Stimulated activated CD8-positive, alpha-beta memory T cell treated with anti-CD3 and anti-CD28 coated beads, Interleukin-7, amount 100 ng/mL, for 4 hours (primary cell): ENCODE measurements at places on chromosomes 4 and X.

DNA sequence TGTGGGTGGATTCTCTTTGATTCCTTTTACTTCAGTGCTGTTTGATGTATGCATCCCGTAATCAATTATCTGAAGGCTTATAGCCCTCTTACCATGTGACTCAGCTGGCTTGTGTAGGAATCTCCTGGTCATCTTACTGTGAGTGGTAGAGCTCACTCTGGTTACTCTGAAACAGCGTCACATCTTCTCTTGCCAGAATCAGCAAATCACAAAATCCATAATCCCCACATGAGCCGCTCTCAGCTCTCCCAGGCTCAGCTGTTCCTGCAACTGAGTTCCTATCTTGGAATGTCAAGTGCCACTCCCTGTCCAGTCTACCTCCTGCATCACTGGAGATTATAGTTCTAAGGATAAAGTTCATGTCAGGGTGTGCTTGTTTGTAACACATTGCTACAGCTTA, 278.0 kb downstream of the FBXO8 start:
- DNase-seq = no peak

DNA sequence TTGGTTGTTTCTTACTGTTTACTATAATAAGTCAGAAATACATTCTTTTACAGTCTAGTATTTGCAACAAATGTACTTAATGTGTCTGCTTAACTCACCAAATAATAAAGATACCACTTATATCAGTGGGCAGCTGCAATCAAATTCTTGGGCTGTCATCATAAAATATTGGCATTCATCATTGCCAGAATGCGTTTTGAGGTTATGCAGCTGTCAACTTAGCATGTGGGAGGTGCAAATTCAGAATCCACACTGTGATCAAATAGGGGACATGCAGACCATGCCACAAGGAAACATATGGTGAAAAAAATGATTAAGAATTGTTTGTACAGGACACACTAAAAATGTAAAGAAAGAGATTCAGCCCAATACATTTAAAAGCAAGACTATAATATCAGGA, 86.5 kb downstream of the HCCS start:
- no peak for DNase-seq

- DNase-seq = no peak
Observed at GRCh38 chr4:2936773-2937145, 26.4 kb downstream of the NOP14 start.

DNA sequence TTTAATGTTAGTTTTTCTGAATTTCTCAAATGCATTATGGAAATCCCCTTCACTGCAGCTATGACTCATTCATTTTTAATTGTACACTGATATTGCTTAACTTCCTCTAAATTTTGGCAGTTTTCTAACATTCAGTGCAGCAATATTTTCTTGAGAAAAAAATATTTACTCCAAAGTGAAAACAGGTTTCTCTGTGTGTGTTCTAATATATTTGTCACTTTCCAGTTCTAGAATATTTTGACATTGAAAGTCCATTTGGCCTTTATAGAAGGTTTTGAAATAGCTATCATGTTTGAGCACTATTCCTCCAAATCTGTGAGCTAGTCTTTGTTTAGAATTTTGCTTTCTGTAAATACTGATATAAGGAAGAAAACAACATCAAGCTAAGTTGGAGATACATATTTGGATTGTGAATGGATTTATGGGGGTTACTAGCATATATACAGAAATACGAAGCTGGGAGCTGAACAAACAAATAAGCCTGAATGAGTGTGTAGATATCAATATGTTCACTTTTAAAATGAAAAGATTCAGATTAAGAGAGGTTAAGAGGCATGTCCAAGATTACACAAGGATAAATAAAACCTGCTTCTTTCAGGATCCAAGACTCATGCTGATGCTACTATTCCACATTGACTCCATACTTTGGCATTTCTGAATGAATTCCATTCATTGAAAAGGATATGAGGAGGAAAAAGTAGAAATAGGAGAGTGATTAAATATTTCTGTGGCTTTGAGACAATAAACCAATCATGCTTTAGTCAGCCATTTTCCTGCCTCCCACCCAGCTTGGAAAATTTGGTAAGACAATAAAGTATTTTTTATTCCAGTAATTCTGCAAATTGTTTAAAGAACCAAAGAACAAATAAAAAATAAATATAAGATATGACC, 57.3 kb upstream of the SLIT2 start:
- DNase-seq = no peak

DNA sequence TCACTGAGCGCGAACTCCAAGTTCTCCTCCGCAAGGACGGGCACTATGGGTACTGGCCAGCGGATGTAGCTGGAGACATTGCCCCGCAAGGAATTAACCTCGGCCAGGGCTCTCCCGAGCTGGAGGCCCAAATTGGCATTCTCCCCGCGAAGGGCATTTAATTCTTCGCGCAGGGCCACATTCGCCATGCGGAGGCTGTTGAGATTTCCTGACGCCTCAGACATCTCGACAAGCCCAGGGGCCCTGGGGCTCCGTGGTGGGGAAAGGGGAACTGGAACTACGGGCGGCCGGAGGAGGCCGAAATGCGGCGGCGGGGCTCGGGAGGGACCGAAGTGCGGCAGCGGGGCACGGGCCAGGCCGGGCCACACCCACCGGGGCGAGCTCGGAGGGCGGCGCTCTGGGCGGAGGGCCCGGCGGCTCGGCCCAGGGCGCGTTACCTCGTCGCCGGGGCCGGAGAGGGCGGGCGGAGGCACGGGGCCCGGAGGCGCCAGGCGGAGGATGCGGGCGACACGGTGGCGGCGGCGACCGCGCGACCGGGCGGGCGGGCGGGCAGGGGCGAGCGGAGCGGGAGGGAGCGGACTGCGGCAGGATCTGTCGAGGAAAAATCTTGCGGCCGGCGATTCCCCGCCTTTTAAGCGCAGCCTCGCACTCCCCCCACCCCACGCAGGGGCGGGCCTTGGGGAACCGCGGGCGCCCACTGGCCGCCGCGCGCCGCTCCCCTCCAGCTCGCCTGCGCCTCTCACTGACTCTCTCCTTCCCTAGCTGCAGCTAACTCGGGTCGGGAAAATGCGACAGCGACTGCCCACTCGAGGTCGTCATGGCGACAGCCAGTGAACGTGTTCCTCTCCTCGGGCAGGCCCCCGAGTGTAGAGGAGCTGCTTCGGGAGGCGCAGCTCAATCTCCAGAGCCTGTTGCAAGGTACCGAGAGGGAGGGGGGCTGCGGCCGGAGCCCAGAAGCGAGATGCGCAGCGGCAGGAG, at the start of gene RTL5:
TSS of gene RTL5 (minus strand) at position 599 of the 978 bp plus-strand sequence.
- DNase-seq = peak; percentile 35

DNA sequence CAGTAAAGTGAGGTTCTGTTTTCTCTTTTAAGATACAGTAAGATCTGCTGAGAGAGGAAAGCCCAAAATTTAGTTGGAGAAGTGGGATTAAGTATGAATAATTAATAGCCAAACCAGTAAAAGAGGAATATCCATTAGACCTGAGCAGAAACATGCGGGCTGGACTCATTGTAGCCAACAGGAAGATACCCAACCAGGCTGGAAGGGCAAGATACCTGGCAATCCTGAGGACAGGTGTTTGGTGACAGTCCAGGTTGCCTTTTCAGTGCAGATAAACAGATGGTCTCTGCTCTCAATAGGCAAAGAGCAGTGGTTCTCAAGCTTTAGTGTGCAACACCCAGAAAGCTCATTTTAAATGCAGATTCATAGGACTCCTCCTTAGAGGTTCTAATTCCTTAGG, 980.8 kb upstream of the GRID2 start:
- no peak for DNase-seq

DNA sequence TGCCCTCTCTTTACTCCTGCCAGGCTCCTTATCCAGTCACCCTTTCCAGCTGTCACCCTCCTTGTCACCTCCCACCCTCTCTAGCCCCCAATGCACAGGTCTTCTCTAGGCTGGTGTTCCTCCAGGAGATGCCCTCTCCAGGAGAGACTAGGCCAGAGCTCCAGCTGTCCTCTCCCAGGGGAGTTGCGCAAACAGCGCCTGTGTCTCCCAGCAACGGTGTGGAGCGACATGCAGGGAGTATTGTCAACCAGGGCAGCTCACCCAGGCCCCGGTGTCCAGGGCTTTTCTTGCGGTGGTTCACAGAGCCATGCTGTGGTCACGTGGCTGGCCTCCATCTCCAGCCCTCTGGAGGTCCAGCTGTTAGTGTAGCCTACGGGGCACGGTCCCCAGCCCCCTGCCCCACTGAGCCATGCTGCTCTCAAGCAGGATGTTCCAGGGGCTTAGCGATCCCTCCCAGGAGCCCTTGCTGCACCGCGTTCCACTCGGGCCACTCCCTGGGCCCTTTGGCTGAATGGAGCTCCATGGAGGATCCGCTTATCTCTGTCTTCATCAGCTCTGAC, 34.8 kb downstream of the CCNQ start:
- no peak for DNase-seq

DNA sequence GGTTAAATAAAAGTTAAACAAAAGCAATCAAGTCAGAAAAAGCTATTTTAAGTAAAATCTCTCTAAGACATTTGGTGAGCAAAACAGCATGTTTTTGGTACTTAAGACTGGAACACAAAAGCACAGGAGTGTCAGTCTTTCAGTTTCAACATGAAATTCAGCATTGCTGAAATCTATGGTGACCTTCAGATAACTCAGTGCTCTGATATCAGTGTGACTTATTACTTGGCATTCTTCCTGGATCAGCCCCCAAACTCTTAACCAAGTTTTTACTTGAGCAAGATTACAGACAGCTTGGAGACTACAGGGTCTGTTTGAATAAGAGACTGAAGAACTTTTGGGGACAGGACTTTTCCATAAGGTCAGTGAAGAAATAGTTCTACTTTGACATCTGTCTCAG, 437.2 kb downstream of the RAPGEF2 start:
- no peak for DNase-seq

- DNase-seq = no peak
Observed at GRCh38 chr4:136650541-136651277, 881.6 kb downstream of the PCDH18 start.

- DNase-seq = no peak
Observed at GRCh38 chr4:40848251-40848650, 98.5 kb downstream of the NSUN7 start.

DNA sequence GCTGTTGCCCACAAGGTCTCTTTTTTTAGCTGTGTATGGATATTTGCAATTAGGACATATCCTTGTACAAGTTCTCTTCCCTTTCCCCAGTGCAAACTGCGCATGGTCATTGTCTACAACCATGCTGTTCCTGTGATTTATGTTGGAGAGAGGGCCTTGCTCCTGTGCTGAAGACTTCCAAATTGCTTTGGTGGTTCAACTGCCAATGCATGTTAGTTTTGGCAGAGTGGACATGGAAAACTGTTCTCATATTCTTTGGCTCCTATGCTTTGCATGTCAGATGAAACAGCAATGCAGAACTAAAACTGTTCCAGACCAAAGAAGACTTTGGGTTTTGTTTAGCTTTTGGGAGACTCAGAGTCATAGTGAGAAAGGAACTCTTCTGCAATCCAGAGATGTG, 148.8 kb upstream of the EDNRA start:
- DNase-seq = no peak

GRCh38 chr4:76527666-76528065, 92.6 kb downstream of the SHROOM3 start:
- no peak for DNase-seq

- DNase-seq = no peak
Observed at GRCh38 chrX:40912166-40912565, 173.1 kb upstream of the USP9X start.

GRCh38 chr4:91434631-91435030, 869.1 kb upstream of the GRID2 start:
- no peak for DNase-seq

DNA sequence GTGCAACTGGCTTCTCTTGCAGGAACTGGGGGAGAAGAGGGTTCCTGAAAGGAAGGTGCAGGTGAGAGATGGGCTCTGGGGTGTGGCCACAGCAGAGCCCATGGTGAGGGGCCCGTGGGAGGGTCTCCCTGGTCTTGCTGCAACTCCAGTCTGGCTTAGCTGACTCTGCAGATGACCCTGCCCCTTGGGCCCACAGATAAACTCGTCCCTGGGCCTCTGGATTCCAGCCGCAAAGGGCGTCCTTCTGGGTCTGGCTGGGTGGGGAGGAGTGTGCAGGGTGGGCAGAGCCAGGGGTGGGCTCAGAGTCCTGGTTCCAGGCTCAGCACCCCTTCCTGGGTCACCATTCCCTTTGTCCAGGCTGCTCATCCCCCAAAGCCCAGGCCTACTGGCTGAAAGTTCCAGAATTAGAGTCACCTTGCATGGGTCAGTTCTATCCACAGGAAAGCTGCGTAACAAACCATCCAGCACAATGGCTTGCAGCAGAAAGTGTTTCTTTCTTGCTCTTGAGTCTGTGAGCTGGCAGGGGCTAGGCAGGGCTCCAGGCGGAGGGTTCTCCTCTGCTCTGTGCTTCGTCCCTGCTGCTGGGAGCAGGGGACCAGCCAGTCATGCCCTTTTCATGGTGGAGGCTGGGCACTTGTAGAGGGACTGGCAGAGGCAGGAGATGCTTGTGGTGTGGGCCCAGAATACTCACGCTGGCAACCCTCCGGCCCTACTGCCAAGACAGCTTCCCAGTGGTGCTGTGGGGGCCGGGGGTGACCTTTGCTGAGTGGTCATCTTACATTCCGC, 43.5 kb upstream of the ADRA2C start:
- no peak for DNase-seq

- no peak for DNase-seq
Observed at GRCh38 chr4:175125410-175126068, 207.4 kb downstream of the ADAM29 start.

DNA sequence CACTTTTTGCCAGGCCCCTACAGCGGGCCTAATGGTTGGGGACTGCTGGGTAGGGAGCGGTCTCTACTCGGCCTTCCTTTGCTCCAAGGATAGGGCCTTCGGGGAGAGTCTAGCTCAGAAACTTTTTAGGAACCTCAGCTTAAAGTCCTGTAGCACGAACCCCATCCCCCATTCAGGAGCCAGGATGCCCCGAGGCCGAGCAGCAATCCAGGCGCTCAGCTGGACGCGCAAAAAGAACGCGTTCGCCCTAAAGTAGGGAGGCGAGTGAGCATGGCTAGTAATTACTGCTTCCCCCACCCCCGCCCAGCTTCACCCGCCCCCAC, 9.7 kb downstream of the POU4F2 start:
- DNase-seq = no peak

DNA sequence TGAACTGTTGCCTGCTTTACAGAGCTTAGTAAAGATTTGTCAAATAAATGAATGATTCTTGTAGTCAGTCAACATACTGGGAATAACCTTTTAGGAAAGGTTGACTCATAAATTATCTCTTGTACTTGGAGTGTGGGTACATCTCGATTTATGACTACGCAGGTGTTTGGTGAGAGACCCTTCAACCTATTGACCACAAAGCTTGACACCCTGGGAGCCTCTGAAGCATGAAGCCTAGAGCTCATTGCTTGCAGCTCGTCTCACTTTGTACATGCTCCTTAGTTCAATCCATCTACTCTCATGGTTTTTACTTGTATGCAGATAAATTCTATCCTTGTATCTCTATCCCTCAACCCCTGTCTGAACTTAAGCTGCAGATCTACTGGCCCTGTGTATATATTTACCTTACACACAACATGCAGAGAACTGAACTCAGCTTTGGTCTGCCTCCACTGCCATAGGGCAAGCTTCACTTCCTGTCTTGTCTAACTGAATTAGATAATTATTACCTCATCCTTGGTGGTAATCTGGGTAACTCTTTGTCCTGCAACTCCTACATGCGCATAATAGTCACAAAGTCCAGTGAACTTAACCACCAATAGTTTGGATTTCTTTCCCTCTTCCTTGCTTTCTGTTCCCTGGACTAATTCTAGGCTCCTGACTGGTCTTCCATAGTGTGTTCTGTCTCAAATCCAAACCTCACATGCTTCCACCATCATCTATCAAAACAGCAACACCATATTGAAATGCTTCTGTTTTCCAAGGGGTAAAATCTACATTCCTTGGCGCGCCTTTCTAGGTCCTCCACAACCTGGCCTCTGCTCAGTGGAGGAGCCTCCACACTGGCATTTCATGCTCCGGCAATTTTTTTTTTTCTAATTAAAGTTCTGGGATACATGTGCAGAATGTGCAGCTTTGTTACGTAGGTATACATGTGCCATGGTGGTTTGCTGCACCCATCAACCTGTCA, 32.2 kb upstream of the FAT1 start:
- no peak for DNase-seq
